ENCODE measurements at places on chromosomes 6 and 20.

- DNase-seq: no peak
Measured at GRCh38 chr6:5729813-5730517, 276.8 kb downstream of the NRN1 start.

DNA sequence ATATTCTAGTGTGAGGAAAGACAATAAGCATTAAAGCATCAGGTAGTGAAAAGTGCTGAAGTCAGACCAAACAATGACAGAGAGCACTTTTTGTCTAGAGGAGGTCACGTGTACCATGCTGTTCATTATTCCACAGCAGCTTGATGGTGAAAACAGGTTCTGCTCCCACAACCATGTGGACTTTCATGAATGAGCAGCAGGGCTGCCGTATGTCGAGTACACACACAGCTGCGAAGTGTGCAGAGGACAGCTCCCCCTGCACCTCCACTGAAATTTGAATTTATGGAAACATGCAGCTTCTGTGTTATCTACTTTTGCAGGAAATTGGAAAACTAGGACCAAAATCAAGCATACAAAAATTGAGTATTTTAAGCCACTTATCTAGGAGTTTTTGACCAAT, 85.3 kb downstream of the MAP7 start:
- no peak for DNase-seq

GRCh38 chr20:13771853-13772453, 12.8 kb downstream of the ESF1 start:
- no peak for DNase-seq

GRCh38 chr6:7637533-7637932, 47.5 kb downstream of the SNRNP48 start:
- no peak for DNase-seq

GRCh38 chr20:57224641-57225138, 41.8 kb downstream of the BMP7 start:
- no peak for DNase-seq

GRCh38 chr20:5442101-5442500, 125.3 kb upstream of the PROKR2 start:
- DNase-seq: no peak

GRCh38 chr6:128826606-128827005, 56.3 kb upstream of the LAMA2 start:
- no peak for DNase-seq

DNA sequence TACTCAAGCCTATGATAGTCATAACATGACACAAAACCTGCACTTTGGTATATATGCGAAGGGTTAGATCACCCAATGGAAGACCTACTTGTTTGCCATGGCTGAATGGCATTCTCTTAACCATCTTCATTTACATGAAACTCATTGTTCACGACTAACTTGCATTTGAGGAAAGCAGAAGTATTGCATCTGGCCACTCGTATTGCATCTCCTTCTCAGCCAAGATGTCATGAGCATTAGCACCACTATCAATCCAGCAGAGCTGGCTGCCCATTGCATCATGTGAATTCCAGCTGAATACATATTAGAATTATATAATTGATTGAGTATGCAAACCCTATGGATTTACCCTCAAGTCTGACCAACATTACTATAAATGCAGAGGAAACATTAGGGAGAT, 390.2 kb downstream of the LAMA2 start:
- no peak for DNase-seq
